ENCODE measurements at places on chromosomes 7 and 10. TPM values are rescaled to one million over a fixed set of nuclear protein-coding genes. Genes with fewer than 3 reads are reported as not detected.

GRCh38 chr10:97640868-97641811 is 669 bp downstream of the PI4K2A start:
- peak; percentile 15 for DNase-seq

DNA sequence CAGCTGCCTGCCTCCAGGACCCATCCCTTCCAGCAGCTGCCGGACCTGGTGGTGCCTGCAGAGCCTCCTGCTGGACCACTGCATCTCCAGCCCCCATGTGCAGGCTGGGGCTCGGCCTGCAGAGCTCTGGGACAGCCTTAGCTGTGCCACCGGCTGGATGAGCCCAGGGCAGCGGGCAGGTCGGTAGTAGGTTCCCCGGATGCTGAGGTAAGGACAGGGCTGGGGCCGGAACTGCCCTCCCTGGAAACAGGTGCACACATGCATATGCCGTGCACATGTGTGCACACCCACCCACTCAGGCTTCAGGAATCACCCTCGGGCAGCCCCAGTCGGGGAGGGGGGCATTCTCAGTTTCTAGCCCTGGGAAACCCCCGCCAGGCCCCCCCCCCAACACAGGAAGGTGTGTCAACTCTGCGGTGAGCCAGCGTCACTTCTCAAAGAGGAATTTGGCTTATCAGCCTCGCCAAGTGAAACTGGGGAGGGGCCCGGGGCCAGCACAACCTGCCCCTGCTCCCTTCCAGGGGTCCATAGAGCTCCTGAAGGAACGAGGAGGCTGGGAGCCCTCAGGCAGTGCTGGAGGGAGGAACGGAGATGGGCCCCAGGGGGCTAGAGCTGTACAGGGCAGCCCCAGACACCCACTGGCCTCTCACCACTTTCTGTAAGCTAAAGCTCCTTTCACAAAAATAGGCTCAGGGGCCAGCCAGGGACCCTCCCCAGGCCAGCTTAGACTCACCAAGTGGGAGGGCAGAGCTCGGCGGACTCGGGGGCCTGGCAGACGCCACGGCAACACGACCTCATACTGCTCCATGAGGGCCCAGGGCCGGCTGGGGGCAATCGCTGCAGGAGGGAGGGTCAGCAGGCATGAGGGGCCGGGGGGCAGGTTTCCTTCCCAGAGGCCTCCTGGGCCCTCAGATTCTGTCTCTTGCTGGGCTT is 1.7 kb downstream of the ADAM8 start:
- DNase-seq = peak; percentile 79

DNA sequence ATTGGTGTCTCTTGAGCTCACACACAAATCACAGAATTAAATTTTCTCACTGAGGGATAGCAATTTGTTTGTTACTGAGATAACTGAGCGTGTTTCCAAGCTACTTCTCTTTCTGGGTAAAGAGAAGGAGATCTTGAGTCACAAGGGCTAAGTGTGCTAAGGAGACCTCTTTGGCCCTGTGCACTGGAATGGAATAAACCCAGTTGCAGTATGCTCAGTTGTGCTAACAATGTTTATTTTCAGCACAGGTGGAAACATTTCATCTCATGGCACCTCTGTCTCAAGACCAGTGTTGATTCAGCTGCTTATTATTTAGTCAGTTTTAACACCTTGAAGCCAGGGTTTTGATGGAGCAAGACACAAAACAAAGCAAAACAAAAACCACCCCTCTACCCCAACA is 22.5 kb upstream of the UBE2H start:
- no peak for DNase-seq

- DNase-seq = no peak
These were observed 376.0 kb downstream of the CTNNA3 start for GRCh38 chr10:67319976-67320375.

The TMEM236 gene
- 0.65 TPM for total RNA-seq

The VWDE gene
- 0.43 TPM for total RNA-seq

The SGMS1 gene
- total RNA-seq = 8.9 TPM
